ENCODE measurements at places on chromosomes 3 and 15.

GRCh38 chr15:68360721-68361120, 71.2 kb downstream of the ITGA11 start:
- no peak for DNase-seq

- DNase-seq = no peak
Observed at GRCh38 chr3:134988666-134989065, 193.6 kb downstream of the EPHB1 start.

DNA sequence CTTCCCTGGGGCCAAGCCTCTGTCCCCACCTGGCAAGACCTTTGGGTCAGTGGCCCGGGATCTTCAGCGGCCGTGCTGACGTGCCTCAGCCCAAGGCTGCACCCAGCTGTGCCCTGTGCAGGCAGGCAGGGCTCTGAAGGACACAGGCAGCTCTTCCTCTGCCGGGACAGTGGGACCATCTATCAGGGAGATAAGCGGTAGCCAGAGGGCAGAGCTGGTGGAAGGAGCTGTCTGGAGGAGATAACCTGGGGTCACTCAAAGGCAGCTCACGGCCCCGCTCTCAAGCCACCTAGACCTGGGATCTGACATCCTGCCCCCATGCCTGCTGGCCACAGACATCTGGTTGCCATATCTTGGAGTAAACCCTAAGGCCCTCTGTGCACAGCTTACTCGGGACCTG, 27.3 kb downstream of the DUSP7 start:
- DNase-seq = no peak

- DNase-seq = no peak
Observed at GRCh38 chr15:99282121-99282520, 30.8 kb downstream of the LRRC28 start.

GRCh38 chr3:169665264-169666075, 2.0 kb upstream of the MECOM start:
- no peak for DNase-seq

- DNase-seq = no peak
Observed at GRCh38 chr3:183008800-183009199, 28.5 kb upstream of the DCUN1D1 start.

DNA sequence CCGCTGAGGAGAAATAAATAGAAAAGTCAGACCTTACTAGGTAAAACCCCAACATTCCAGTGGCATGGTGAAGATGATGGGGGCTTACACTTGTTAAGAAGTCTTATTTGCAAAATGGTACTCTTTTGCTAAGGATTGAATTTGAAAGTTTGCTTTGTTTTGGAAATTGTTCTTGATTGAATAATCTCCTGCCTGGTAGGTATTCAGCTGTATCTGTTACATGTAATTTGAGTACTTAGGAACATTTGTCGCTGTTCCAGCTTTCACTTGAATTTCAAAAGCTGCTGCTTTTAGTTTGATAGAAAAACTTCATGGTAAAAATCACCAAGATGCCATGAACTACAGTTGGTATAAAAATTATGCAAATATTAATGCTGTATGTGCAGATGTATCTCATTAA, 44.6 kb downstream of the TFG start:
- no peak for DNase-seq

- no peak for DNase-seq
Observed at GRCh38 chr15:77482570-77482969, 61.9 kb downstream of the HMG20A start.

DNA sequence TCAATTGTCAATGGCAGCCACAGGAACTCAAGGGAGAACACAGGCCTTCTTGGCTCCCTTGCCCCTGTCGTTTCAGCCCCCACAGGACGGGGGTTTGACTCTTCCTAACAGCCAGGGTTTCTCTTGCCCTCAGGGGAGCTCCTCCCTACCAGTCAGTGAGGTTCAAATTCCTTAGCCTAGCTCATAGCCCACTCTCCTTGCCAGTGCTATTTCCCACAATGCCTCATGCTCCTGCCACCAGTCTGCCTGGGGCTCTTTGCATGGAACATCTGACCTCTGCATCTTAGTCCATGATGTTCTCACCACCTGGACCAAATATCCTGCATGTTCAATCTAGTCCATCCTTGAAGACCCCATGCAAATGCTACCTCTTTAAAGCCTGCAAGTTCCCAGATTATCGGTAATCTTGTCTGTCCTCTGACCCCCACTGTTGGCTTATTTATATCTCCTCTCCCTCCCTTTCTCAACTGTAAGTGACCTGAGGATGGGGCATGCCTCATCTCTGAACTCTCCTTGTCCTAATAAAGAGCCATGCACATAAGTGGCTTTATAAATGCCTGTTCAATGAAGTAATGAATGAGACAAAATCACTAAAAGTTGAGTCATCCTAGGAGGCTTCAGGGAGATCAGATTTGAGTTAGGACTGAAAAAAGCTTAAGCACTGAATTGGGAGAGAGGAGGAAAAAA, 78.0 kb downstream of the MYO1E start:
- no peak for DNase-seq

GRCh38 chr3:7876741-7877297, 624.8 kb upstream of the LMCD1 start:
- no peak for DNase-seq

GRCh38 chr15:22778796-22779195, 7.6 kb upstream of the NIPA1 start:
- DNase-seq = no peak

DNA sequence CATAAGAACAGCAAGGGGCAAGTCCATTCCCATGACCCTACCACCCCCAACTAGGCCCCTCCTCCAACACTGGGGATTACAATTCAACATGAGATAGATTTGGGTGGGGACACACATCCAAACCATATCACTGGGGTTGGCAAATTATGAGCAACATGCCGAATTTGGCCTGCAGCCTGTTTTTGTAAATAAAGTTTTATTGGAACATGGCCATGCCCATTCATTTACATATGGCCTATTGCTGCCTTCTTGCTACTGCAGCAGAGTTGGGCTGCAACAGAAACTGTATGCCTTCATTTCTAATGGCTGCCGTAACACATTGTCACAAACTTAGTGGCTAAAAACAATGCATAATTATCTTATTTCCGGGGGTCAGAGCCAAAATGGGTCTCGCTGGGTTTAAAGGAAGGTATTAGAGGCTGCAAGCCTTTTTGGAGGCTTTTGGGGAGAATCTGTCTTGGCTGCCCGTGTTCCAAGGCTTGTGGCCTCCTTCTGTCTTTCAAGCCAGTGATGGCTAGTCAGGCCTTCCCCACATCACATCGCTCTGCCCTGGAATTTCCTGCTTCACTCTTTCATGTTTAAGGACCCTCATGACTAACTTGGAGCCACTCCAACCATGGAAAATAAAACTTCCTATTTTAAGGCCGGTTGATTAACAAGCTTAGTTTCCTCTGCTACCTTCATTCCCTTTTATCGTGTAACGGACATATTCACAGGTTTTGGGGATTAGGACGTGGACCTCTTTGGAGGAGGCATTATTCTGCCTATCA, 428.5 kb upstream of the PROK2 start:
- no peak for DNase-seq

- DNase-seq = no peak
Observed at GRCh38 chr3:112247900-112248299, 46.1 kb downstream of the SLC9C1 start.

GRCh38 chr3:43581343-43581742, 40.5 kb downstream of the ANO10 start:
- no peak for DNase-seq

GRCh38 chr3:196541684-196542445, 26.5 kb downstream of the WDR53 start:
- no peak for DNase-seq

DNA sequence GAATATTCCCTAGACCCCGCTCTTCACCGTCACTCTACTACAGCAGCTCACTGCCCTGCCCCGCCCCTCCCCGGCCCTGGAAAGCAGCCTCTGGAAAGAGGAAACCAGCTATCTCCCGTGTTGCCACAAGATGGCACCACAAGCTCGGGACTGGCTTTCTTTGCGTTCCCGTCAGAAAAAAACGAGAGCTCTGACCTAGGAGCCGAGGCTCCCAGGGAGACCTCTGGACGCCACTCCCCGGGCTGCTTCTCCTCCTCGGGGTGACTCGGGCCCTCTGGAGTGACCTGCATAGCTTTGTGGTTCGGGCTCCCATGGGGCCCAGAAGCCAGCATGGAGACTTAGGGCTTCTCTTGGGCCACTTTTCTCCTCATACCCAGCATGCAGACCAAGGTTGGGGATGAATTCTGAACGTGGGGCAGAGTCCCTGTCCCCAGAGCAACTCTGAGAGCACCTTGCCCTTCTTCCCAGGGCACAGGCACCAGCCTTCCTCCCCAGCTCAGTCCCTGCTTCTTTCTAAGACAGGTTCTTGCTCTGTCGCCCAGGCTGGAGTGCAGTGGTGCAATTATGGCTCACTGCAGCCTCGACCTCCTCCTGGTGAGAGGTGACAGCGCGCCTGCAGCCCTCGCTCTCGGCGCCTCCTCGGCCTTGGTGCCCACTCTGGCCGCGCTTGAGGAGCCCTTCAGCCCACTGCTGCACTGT, 19.0 kb downstream of the STOML1 start:
- DNase-seq = peak; percentile 75

DNA sequence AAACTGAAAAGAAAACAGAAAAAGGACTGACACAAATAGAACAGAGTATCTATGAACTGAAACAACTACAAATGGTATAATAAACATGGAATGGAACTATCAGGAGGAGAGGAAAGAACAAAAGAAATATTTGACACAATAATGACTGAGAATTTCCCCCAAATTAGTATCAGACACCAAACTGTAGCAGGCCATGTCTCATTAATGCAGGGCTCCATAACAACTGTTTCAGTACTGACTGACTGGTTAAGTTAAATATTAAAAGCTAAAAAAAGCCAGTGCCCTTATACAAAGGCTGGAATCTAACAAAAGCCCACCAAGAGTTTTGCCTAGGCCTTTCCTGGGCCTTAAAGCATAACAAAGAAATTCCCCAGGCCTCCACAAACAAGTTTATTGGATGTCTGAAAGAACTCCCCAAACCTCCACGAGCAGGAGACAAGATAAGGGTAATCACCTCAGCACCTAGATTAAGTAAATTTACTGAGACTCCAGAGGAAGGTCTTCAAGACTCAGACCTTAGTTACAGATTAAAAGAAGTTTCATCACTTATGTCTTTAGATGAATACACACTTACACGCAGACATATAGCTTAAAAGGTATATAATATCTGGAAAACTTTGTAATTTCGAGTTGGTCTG, 45.7 kb downstream of the KPNA1 start:
- DNase-seq = no peak

DNA sequence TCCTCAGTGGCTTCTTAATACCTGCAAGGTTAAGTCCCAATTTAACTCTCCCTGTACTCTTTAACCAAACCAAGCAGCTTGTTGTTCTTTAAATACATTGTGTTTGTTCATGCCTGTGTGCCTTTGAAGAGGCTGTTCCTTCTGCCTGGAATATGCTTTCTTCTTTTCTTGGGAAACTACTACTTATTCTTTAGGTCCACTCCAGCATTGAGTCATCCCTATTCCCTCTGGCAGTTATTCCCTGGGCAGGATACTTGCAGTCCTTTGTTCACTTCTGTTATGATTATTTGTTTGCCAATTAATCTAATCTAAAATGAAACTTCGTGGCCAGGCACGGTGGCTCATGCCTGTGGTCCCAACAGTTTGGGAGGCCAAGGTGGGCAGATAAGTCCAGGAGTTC, 139.3 kb downstream of the ZNF609 start:
- DNase-seq = no peak

GRCh38 chr15:68501259-68501591, 69.3 kb upstream of the ITGA11 start:
- DNase-seq = no peak

GRCh38 chr3:114086356-114086755, 29.8 kb downstream of the QTRT2 start:
- no peak for DNase-seq

DNA sequence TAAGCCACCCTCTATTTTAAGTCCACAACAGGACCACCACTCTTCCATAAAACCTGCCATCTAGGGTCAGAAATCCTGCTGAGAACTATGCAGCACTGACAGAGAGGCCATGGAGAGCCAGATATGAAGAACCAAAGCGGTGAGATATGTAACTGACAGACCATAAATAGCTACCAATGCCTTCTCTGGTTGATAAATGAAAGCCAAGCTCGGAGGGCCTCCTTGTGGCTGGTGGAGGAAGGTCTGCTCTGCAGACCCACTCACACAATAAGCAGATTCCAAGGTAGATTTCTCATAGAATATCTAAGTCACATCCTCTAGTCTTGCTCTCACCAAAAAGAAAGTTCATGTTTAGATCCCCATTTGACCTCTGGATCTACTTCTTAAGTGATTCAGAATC, 38.9 kb downstream of the RYK start:
- DNase-seq = peak; percentile 15

DNA sequence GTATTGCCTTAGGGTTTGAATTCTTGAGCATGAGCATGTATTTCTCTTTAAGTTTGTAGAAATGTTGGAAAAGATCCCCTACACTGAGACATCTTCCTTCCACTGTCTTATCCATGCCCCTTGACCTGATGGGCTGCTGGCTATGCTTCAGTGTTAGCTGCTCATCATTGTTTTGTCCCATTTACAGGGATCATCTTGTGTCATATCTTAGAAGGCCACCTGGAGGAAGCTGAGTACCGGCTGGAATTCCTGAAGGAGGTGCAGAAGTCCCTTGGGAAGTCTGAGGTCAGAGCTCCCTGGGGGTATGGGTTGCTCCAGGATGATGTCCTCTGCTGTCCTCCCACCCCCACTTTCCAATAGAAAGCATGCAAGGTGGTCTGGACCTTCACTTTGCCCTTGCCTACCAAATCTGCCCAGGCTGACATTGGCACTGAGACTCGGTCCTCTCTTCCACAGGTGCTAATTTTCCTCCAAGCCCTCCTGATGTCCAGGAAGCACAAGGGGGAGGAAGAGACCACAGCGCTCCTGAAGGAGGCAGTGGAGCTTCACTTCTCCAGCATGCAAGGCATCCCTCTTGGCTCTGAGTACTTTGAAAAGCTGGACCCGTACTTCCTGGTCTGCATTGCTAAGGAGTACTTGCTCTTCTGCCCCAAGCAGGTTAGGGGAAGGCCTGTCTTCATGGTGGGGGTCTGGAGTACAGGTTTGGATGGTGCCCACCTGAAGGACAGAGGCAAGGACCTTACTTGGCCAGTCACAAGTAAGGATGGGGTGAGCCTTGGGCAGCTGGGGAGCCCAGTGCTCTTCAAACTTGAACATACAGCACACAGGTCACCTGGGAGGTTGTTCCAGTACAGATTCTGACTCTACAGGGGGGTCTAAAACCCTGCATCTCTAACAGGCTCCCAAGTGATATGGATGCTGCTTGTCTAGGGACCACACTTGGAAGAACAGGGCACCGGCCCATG, 17.7 kb downstream of the TTC21A start:
- DNase-seq = no peak

- no peak for DNase-seq
Observed at GRCh38 chr3:143255739-143256138, 136.2 kb downstream of the CHST2 start.

Measured in progenitor cell of endocrine pancreas (in vitro differentiated cells).